ENCODE measurements at places on chromosomes 7 and 10. TPM values are rescaled to one million over a fixed set of nuclear protein-coding genes. Genes with fewer than 3 reads are reported as not detected.
A peak's percentile ranks its signal among the peaks of the same experiment; 100 is the strongest.

Gene GIMAP4
- total RNA-seq = 31.2 TPM

Gene ACHE
- 0.49 TPM for total RNA-seq

Gene ZNF680
- 21.6 TPM for total RNA-seq

Gene OPALIN
- total RNA-seq = not detected

Gene C10orf53
- total RNA-seq = not detected

Gene ANKRD7
- total RNA-seq = 1.1 TPM

GRCh38 chr7:57370066-57370738, 79.8 kb upstream of the ZNF716 start:
- no peak for DNase-seq

DNA sequence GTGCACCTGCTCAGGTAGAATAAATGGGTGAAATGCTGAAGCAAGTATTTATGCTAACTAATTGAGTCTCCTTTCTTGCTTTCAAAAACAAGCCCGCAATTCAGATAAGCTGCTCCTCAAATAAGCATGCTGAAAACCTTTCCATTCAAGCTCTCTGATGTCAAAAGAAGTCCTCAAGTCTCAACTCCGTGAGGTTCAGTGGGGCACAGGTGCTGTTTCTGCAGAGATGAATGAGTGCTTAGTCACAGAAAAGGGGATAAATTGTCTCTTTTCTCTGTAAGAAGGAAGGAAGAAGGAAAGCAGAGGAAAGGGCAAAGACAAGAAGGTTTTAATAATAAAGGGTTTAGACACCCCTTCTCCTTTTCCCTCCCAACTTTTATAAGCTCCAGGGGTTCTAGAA, 229.8 kb upstream of the NPY start:
- DNase-seq = no peak

- peak; percentile 49 for DNase-seq
Observed at GRCh38 chr10:47402641-47403301, 18.7 kb upstream of the ZNF488 start.

GRCh38 chr10:113225903-113226302, 275.9 kb downstream of the TCF7L2 start:
- no peak for DNase-seq

GRCh38 chr7:103905997-103906396, 83.5 kb downstream of the RELN start:
- DNase-seq = no peak

- no peak for DNase-seq
Observed at GRCh38 chr10:130053561-130053960, 57.1 kb downstream of the C10orf143 start.

DNA sequence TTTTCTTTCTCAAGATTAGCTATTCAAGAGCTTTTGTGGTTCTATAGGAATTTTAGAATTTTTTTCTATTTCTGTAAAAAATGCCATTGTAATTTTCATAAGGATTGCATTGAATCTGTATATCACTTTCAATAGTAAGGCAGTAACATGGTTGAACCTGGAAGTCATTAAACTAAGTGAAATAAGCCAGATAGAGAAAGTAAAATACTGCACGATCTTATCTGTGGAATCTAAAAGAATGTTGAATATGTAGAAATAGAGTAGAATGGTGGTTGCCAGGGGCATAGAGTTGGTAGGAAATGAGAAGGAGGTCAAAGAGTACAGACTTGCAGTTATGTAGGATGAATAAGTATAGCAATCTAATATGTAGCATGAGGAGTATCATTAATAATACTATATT, 1073.5 kb upstream of the LRRN3 start:
- DNase-seq = no peak

DNA sequence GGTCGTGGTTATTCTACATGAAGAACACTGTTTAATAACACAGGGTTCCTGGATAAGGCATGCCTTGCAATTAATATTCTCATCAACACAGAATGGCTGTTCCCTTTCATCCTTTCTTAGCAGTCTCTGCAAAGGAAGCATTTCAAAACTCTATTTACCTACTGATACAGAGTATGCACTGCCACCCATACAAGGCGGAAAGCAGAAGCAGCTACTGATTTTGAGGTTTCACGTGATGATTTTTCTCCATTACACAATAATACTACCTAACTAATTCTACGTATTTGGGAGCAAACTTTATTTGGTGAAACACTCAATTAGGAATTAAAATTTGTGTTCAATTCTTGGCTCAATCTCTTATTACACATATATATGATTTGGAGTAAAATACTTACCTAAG, 43.0 kb upstream of the COL1A2 start:
- DNase-seq = no peak

DNA sequence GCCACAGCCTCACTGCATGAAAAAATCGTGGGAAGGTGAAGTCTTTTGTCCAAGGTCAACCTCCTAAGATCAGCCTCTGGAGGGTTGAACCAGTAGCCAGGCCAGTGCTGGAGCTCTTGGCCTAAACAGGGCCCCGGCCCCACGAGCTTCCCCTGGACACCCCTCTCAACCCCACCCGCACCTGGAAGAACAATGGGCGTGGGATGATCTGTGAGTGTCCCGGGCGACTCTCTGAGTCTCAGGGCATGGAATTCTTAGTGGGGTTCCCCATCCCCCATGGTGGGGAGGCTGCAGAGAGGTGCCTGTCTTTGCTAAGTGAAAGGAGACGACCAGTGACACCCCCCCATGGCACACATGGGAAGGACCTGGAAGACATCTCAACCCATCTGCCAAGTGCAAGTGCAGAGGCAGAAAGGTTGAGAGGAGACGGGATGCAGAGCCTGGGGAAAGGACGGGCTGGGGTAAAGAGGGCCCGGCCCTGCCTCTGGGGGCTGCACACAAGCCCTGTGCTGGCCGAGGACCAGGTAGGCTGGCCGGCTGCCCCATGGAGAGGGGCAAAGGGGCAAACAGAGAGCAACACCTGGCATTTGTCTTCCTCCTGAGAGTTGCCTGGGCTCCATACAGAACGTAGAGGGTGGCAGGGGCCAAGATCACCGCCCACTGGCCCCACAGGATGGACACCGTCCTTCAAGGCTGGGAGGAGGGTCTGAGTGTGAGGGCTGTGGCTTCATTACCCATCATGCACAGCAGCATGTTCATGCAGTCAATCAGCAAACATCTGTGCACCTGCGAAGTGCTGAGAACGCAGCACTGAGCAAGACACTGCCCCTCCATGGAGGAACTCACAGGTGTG, 163.0 kb upstream of the PPP2R2D start:
- no peak for DNase-seq

- DNase-seq = no peak
Observed at GRCh38 chr7:157126921-157127320, 11.8 kb upstream of the UBE3C start.

DNA sequence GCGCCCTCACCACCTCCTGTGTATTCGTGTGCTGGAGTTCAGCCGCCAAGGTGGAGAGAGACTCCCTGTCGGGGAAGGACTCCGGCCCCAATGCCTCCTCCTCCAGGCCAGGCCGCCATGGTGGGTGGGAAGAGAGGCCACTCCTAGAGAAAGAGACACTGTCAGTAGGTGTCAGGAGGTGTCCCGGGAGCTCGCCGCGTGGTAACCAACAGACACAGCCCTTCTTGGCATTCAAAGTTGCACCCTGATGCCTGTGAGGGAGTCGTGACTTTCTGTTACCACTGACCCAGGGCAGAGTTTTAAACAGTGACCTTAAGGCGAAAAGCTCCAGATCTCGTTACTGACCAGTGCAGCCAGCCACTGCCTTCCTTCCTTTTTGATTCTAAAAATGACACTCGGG, 155.2 kb downstream of the CUX1 start:
- DNase-seq = no peak

GRCh38 chr10:24427678-24428409, 218.9 kb downstream of the KIAA1217 start:
- DNase-seq = no peak

DNA sequence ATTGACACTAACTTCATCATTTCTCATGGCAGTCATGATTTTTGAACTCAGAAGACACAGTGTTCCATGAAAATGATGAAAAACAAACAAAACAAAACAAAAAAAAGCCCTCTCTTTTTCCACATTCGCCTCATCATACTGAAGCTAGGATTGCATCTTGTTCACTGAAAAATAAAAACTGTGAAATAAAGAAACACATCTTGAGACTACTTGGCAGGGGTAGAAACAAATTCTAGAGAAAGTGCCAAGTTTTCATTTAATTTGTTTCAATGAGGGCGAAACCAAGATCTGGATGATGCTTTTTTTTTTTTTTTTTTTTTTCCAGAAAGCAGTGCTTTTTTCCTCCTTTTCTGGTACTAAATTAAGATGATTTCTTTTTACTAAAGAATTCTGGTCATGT, 350.4 kb upstream of the ETV1 start:
- DNase-seq = no peak

DNA sequence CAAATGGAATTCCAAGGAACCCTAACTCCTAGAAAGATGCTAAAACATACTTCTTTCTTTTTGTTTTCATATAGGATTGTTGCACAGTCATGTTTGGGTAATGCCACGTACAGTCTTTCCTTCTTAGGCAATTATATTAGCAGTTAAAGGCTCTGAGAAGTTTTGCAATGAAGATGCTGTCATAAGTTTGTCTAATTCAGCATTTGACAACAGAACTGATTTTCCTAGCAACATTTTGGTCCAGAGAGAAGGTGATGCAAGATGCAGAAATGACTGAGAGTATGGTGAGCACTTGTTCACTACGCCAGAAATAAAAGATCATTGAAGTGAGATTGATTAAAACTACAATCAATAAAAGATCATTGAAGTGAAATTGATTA, 184.0 kb upstream of the PLXNA4 start:
- DNase-seq = no peak

DNA sequence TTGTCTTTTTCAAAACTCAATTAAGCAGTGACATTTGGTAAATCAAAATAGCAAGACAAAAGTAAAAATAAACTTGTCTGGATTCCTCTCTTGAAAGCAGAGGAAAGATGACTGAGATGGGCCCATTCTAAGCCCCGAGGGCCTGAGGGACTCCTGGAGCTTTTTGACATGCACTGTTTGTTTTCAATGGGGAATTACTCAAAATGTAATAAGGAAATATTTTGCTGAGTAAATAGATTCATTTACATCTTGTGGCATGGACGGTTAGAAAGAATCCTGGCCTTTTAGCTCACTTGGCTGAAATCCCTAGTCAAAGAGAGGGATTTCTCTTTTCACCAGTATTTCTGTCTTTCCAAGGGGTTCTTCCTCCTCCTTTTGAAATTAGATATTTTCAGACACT, 108.0 kb downstream of the MKX start:
- no peak for DNase-seq

DNA sequence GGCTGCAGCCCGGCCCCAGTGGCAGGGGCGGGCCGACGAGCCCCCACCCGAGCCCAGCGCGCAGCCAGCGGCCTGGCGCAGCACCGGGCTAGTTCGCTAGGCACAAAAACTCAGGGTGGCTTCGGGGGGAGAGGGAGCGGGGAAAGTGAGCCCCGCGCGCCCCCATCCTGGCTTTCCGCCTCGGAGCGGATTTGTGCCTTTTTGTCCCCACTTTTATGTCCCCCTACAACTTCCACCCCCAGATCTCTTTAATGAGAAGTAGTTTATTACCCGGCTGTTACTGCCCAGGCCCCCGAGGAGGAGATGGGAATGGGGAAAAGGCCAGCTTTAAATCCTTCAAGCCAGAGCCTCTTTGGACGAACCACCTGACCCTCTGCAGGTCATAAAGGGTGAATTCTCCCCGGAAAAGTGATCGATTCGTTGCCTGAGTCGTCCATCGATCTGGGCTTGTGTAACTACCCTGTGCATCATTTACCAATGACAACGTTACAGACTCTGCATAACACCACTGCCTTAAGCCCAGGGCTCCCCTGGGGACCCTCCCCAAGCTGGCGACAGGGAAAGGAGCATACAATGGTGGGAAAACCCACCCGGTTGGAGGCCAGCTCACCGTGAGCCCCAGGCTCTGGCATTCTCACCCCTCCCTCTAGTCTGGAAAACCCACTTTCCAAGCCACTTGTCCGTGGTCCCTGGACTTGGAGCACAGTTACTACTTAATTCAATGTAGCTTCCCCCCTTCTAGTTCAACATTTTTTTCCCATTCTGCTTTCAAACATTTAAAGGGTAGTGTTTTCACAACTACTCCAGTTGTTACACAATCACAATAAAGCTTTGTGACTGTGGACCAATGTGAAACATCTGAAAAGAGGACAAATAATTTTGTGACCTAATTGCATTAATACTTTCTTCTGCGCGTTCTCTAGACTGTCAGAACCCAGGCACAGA, 748 bp upstream of the SH3PXD2A start:
- no peak for DNase-seq

DNA sequence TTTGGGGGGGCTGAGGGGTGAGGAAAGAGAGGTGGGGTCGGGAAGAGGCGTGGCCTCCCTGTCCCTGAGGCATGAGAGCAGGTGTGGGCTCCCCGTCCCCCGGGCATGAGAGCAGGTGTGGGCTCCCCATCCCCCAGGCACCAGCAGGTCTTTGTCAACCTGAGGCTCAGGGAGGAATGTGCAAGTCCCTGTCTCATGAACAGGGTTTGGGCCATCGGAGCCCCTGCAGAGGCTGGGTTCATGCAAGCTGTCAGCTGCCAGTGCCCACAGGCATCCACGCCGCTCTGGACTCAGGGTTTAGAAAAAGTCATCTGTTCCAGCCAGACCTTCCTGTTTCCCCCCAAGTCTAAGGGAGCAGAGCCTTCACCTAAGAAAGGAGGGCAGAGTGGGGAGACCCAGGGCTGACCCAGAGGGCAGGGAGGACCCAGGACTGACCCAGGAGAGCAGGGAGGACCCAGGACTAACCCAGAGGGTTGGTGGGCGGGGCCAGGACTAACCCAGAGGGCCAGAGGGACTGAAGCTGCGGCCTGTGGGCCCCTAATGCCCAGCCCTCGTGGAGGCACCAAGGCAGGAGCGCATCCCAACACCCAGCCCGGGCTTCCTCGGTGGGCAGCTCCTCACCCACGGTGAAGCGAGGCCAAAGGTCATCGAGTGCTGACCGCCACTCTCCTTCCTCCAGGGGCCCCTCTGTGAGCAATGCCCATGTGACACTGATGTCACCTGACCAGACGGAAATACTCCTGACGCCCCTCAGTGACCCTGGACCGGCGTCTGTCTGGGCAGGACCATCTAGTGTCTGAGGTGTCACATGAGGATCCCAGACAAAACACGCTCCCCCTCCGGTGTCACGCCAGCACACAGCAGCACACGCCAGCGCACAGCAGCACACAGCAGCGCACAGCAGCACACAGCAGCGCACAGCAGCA, 28.9 kb upstream of the GPR146 start:
- no peak for DNase-seq

- DNase-seq = peak; percentile 78
Observed at GRCh38 chr10:33336582-33337325, 2.3 kb upstream of the NRP1 start.

- no peak for DNase-seq
Observed at GRCh38 chr7:27895551-27895950, 155.6 kb downstream of the TAX1BP1 start.

DNA sequence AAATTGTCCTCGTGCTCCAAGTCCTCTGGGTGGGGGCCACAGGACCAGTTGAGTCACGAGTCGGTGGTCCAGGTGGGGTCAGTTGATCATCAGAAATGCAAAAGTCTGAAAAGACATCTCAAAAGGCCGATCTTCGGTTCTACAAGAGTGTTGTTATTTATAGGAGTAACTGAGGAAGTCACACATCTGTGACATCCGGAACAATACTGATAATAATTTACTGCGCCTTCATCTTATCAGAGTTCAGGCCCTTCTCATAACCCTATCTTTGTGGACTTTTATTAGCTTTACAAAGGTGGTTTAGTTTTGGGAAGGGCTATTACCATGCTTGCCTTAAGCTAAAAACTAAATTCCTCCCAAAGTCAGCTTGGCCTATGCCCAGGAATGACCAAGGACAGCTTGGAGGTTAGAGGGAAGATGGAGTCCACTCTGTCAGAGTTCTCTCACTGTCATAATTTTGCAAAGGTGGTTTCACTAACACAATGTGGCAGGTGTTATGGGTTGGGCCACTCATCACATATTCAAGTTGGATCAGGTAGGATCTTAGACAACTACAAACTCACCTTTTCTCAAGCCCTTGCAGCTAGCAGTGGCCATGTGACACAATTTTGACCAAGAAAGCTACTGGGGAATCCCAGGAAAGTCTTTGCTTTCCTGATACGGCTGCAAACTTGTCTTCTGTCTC, 54.7 kb upstream of the CHST3 start:
- no peak for DNase-seq

Measured in left ventricle myocardium inferior (tissue), 1 donor.